ENCODE measurements at places on chromosomes 16 and 17.

GRCh38 chr17:56445692-56446411 is 147.6 kb upstream of the NOG start:
- DNase-seq, result no peak

DNA sequence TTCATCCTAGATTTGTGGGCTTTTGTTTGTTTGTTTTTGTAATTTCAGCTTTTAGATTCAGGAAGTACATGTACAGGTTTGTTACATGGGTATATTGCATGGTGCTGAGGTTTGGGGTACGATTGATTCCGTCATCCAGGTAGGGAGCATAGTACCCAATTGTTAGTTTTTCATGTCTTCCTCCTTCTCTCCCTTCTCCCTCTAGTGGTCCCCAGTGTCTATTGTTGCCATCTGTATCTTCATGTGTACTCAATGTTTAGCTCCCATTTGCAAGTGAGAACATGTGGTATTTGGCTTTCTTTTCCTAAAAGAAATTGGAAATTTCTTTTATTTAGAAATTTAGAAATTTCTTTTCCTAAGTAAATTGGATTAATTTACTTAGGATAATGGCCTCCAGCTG is 37.1 kb upstream of the BCAS3 start:
- DNase-seq, result no peak

GRCh38 chr17:43855061-43855460 is 8.1 kb downstream of the CD300LG start:
- DNase-seq, result no peak

- no peak for DNase-seq
Measured at GRCh38 chr17:80795754-80796153, 195.9 kb upstream of the CHMP6 start.

- DNase-seq, result no peak
Measured at GRCh38 chr17:28078341-28079229, 36.1 kb downstream of the NLK start.

GRCh38 chr17:9272501-9273200 is 251.3 kb downstream of the NTN1 start:
- no peak for DNase-seq

DNA sequence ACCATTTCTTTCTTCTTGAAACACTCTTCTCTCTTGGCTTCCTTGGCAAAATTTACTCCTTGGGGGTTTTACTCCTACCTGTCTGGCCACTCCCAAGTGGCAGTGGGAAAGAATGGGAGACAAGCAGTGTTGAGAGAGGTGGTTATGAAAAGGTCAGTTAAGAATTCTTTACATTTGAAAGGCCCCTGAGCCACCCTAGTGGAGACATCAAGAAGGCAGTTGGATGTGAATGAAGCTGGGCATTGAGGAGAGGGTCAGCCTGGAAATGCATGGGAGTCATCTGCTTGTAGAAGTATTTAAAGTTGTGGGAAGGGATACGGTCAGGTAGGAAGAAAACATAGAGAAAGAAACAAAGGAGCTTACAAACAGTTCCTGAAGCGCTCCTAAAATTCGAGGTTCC is 42.3 kb upstream of the CCNF start:
- DNase-seq, result no peak

DNA sequence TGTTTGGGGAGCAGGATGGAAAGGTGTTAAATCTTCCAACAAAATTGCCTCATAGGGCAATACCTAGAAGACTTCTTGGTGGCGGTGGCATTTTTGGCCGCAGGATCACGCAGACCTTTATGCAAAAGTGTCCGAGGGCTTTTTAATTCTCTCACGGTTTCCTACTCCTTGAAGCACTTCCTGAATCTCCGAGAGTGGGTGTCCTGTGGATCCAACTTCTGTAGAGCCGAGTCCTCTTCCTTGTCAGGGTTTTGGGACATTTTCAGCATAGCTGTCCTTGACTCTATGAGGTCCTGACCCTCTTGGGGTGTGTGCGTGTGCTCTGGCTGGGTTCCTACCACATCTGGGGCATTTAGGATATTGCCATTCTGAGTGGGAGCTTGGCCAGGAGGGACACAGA is 31.7 kb downstream of the IL21R start:
- DNase-seq, result no peak

- DNase-seq, result no peak
Measured at GRCh38 chr17:14165616-14166015, 71.0 kb downstream of the CDRT15 start.

GRCh38 chr16:969508-970385 is 1.0 kb downstream of the LMF1 start:
- DNase-seq, result no peak

GRCh38 chr17:17053446-17054379 is 11.5 kb downstream of the MPRIP start:
- DNase-seq, result no peak

DNA sequence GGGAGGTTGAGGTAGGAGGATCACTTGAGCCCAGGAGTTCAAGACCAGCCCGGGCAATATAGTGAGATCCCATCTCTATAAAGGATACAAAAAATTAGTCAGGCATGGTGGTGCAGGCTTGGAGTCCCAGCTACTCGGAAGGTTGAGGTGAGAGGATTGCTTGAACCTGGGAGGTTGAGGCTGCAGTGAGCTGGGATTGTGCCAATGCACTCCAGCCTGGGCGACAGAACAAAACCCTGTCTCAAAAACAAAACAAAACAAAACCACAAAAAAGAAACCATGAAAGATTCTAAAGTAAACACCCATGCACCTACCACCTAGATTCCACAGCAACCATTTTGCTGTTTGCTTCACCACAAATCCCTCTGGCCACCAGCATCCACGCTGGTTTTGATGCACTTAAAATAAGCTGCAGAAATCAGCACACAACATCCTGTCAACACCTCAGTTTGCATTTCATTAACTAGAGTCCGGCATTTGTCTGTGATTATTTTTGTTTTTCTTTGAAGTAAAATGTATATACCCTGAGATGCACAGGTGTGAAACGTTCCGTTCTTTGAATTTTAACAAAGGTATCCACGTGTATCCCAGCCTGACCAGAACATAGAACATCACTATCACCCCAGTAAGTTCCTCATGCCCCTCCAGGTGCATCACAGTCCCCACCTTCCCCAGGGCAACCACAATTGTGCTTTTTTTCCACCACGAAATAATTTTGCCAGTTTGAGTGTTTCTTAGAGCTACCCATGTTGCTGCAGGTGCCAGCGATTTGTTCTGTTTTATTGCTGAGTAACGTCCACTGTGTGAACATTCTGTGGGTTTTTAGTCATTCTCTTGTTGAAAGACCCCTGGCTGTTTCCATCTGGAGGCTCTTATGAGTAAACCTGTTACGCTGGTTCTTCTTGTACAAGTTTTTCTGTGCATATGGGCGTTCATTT is 191.5 kb downstream of the SEC14L1 start:
- no peak for DNase-seq

DNA sequence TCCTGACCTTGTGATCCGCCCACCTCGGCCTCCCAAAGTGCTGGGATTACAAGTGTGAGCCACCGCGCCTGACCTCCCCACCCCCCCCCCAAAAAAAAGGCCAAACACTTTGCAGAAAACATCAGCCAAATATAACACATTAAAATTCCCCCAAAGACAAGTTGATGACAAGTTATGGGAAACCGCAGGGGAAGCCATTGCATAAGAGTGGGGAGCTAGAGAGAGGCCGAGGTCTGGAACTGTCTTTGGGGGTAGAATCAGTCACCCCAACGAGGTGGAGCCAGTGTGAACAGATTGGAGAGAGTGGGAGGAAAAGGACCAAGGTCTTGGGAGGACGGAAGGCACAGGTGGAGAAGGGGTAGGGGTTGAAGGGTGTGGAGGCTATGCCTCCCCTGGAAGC is 2.8 kb downstream of the DRC3 start:
- DNase-seq, result no peak

DNA sequence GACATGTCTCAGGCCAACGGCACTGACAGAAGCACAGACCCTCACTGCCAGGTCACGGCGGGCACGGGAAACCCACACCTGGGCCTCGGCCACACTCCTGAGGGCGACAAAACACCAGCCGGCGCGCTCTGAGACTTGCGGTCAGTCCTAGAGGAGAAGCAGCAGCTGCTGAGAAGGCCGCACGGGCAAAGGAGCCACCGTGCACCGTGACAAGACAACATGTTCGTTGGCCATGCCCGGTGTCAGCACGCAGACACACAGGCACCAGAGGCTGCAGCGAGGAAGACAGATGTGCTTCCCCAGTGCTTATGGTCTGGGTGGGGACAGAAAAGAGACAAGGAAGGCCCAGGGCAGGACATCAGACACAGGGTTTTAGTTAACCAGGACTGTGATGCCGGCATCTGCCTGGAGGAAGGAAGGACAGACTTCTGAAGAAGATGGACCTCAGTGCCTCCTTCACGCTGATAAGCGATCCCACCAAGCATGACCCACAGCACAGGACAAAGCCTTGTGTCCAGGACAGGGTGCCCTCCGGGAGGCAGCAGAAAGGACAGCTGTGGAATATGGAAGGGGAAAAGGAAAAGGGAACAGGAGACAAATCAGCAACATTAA is 84.0 kb downstream of the ANKRD11 start:
- no peak for DNase-seq

DNA sequence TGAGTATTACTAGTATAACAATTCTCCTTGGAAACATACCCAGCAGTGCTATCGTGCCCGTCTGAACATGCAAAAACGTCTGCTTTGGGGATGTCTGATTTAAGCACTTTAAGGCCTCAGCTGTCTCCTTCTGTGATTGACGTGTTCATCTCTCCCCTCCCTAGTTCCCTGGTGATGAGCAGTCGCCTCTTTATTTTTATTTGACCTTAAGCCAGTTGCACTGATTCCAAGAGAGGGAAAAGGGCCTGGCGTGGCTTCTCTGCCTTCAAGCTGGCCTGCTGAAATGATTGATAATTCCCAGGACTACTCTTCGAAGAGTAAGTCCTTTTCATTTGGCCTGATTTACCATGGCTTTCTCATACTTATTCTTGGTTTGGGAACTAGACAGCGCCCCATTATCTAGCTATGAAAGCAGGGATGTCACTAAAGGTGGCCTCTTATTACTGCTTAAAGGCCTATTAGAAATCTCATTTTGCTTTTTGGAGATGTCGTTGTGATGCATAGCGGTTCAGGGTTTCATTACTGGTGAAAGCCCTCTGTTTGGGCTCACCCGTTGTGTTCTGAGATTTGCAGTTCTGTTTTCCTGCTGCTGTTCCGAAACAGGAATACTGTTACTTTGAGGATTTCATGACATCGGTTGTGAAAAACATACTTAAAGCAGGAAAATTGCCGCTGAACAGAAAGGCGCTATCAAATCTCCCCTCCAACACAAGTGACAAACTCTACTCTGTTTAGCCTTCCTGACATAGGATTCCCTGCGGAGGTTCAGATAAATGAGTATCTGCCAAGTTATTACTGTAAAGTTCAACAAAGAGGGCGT is 65.5 kb downstream of the IQCK start:
- no peak for DNase-seq

- DNase-seq, result no peak
Measured at GRCh38 chr17:59427425-59427921, 96.0 kb downstream of the YPEL2 start.

DNA sequence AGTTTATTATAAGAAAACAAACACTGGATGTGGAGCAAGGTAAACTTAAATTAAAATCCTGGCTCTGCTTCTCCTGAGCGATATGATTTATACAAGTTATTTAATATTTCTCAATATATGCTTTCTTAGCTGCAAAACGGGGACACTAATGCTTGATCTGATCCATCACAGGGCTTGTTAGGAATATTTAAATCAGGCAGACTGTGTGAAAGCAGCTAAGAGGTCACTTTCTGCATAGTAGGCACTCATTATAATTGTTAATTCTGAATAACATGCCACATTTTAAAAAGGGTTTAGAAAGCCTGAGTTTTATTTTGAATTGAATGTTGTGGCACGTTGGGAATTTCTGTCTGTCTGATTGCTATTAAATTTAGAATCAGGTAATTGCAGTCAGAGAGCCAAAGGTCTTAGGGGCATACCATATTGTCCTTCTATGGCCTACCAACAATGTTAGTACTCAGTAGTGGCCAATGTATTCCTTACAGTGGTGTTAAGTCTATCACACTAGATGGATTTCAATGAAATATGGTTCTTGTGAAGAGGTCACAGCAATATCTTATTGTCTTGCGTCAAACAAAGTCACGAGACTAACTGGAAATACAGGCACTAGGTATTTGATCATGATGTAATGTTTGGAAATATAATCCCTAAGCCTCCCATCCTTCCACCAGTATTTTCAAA is 890.0 kb upstream of the CDH8 start:
- DNase-seq, result no peak

GRCh38 chr17:49895812-49896211 is 47.9 kb upstream of the TAC4 start:
- DNase-seq, result no peak

DNA sequence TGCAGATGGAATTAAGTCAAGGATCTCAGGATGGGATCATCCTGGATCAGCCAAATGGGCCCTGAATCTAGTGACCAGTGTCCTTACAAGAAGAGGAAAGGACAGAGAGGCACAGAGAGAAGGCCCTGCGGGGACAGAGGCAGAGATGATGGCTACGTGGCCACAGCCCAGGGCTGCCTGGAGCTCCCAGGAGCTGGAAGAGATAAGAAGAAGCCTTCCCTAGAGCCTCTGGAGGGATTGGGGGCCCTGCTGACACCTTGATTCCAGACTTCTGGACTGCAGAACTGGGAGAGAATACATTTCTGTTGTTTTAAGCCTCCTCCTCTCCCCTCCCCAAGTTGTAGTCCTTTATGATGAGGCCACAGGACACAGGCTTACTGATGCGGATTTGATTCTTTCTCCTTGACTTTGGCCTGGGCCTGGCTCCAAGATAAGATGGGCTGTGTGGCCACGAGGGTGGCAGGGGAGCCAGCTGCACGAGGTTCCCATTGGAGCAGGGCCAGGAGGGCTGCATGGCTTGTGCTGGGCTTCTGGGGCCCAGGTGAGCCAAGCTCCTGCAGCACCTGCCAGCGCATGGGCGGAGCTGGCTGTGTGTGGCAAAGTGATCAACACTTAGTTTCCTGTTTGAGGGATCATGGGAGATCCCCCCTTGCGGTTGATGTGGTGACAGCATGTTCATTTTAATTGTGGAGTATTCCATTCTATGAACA is 146.1 kb downstream of the IRF8 start:
- no peak for DNase-seq

GRCh38 chr17:65977041-65977440 is 214.9 kb downstream of the CEP112 start:
- DNase-seq, result no peak

DNA sequence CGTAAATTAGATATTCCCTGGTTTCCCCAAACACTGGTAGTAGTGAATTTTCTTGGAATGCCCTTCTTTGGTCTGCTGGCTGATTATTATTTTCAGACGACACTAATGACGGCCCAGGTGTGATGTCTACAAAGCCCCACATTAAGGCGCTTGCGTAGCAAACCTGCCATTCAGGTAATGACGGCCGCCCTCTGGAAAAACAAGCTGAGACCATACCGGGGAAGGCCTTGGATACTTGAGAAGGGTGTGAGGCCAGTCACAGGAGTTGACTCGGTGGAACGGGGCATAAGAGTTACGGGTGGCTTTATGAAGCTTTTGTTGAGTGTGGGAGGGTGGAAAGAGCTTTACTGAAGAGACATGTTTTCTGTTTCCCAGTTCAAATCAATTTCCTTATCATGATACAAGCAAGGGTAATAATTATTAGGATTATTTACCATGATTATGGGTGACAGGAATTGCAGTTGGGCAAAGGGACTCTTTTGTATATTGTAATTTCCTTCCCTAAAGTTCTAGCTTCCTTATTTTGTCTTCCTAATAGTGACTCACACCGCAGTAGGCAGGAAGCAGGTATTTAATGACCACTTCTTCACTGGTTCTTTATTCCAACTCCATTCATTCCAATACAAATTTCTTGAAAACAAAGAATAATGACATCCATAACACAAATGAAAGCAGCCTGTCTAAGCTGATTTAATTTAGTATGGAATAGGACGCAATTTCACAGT is 24.8 kb downstream of the KRT23 start:
- no peak for DNase-seq

Measured in brain pericyte (primary cell).